ENCODE measurements at places on chromosomes 11 and 22.

DNA sequence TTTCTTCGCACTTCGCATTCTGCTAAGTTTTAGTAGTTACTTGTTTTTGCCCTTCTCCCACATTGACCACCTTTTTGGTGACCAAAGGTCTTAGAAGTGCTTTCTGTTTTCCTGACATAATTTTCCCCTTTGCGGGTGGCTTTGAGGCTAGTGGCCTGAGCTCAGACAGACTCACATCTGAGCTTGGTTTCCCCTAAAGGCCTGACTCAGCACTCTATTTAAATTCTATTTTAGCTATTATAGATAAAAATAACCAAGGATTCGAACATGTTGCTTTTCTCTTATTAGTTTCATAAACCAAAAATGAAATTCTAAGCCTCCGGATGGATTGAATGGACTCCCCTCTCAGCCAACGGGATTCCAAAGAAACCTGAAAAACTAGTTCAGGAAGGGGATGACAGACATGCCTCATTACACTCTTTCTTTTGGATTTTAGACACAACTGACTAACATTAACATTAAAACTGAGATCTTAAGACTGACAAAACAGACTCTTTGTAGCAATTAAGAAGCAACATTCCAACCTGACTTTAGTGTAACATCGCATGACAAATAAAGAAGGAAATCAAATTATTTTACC lies 258.5 kb downstream of the LUZP2 start:
- DNase-seq, result no peak

- DNase-seq, result no peak
Observed at GRCh38 chr11:105611572-105612441, 1.9 kb downstream of the GRIA4 start.

DNA sequence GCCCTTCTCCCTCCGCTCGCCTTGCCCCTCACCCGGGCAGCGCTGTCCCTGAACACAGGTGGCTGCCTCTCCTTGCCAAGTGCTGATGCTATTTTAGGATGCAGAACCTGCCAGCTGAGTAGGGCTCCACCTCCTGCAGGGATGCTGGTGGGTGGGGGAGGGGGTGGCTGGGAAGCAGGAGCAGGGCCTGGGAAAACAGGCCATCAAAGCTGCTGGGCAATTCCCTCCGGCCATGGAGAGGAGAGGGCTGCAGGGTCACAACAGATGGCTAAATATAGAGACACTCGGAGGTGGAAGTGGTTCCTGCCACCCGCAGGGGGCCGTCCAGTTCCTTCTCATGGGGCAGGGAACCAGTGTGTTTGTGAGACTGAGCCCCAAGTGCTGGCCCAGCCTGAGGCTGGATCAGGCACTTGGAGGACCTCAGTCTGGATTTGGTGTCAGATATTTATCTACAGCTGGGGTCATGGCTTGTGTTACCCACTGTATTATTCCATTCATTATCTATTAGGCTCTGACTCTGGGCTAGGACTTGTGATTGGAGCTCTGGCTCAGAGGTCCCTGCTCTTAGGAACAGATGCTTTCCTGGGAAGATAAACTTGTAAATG lies 59.6 kb downstream of the LRRC32 start:
- no peak for DNase-seq

DNA sequence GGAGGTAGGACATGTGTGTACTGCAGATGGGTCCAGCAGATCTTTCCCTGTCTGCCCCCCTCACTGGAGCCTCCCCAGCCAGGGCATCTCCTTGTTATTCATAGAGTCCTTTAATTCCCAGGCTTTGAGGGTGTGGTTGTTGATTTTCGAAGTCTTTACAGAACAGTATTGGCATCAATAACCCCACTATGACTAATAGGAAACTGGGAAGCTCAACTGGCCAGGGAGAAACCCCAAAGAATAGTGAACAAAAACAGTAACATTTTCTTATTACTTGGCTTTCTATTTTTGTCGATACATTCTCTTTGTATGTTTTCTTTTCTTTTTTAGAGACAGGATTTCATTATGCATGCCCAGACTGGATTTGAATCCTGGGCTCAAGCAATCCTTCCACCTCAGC lies 57.9 kb downstream of the NF2 start:
- no peak for DNase-seq

DNA sequence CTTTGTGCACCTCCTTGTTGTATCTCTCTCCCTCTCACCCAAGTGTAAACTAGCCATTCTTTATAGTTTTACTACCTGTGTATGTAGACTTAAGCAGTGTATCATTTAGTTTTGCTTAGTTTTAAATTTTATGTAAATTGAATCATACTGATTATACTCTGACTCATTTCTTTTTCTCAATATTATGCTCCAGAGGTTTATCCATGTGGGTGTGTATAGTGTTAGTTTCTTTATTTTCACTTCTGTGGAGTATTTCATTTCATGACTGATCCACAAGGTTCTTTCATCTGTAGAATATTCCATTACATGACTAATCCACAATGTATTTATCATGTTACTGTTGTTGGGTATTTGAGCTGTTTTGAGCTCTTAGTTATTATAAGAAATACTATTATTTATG lies 62.0 kb downstream of the CCDC34 start:
- no peak for DNase-seq

DNA sequence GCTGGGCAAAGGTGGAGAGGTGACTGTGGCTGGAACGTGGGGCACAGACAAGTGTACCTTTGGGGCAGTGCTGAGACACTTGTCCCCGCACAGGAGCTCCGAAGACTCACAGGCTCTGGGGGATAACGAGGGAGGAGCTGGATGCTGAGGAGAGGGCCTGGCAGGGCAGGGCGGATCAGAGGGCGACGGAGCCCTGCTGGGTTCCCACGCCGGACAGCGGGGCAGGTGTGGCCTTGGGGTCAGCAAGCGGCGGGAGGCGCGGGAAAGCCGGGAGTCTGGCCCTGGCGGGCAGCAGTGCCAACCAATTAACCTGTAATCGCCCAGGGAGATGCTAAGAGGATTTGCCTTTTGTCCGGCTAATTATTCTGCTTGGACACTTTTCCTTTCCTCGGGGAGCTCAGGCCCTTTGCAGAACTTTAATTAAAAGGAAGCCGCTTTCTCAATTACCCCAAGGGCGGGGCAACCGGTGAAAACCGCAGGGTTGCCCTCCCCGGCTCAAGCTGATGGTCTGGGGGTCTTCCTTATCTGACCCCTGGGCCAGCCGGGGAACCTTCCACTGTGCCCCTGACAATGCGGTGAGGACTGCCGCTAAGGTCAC lies 71.5 kb downstream of the WNT7B start:
- DNase-seq, result no peak

GRCh38 chr11:100637706-100638105 lies 49.4 kb upstream of the ARHGAP42 start:
- DNase-seq, result no peak

GRCh38 chr11:118908901-118909618 lies 16.7 kb downstream of the BCL9L start:
- DNase-seq, result no peak

- DNase-seq, result no peak
Observed at GRCh38 chr22:22452211-22452610, 56.3 kb downstream of the ZNF280B start.

- no peak for DNase-seq
Observed at GRCh38 chr11:17244046-17244445, 32.5 kb upstream of the NUCB2 start.

GRCh38 chr11:506238-506994 lies 626 bp downstream of the RNH1 start:
- peak; percentile 98 for DNase-seq

GRCh38 chr11:119803726-119804294 lies 74.8 kb upstream of the NECTIN1 start:
- no peak for DNase-seq

DNA sequence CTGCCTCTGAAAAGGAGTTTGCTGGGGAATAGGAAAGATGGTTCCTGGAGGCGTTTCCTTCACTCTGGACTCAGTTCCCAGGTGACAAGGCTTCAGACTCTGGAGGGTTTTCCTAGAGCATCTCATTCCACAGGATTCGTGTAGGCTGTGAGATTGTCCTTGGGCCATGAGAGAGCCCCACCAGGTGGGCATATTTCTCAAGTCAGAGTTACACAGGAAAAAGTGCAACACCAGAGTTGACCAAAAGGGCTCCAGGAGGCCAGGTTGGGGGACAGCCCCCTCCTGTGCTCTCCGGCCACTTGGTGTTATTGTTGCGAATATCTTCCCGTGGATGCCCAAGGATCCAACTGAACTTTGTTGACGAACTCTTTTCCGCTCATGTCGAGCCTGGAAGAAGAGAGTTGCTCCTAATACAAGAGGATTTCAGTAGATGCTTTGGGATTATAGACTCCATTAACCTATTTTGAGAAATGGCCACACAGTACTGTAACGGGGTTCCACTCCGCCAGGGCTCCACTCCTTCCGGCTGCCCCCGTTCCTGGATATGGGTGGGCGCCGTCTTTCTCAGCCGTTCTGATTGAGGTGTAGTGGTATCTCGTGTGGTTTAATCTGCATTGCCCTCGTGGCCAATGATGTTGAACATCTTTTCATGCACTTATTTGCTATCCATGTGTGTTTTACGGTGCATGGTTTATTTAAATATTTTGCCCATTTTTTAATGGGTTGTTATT lies 580.3 kb downstream of the BRD1 start:
- DNase-seq, result no peak

- no peak for DNase-seq
Observed at GRCh38 chr11:35302398-35302797, 117.0 kb downstream of the SLC1A2 start.

DNA sequence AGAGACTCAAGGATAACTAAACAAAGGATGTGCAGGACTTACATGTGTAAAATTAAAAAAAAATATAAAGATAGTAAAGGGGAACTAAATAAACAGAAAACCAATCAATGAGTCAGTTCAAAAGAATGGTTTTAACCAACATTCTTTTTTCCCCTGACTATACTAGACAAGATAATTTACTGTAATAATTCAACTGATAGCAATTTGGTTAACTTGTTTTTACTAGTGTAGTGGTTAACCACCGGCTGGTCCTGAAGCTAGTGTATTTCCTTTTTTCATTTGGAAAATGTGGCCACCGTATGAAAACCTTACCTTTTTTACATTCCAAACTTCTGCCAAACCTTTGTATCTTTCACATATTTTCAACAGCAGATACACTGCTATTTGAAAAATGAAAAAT lies 123.1 kb downstream of the ARHGAP42 start:
- no peak for DNase-seq

DNA sequence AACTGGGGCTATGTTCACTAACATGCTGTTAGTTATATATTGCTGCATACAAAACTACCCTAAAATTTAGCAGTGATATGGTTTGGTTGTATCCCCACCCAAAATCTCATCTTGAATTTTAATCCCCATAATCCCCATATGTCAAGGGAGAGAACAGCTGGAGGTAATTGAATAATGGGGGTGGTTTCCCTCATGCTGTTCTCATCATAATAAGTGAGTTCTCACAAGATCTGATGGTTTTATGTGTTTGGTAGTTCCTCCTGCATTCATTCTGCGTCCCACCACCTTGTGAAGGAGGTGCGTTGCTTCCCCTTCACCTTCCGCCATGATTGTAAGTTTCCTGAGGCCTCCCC lies 10.0 kb upstream of the PATL1 start:
- no peak for DNase-seq

GRCh38 chr11:18485913-18486528 lies 30.4 kb downstream of the LDHAL6A start:
- no peak for DNase-seq

DNA sequence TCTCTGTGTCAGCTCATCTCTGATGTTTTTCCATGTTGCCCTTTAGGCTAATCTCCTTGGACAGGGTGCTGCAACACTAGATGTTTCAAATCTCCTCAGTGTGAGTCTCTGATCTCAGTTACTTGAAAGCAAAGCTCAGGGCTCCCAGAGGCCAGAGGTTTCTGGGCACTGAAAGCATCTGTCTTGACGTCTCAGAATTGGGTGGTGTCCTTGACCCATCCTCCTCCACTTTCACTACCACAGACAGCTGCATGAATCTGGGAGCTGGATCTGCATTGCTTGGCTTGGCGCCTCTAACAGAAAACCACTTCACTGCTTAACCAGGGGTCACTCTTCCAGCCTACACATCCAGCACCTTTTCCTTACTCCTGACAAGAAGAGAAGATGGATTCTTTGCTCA lies 399.4 kb downstream of the NXPE2 start:
- no peak for DNase-seq

- DNase-seq, result no peak
Observed at GRCh38 chr11:61536676-61537270, 28.2 kb downstream of the LRRC10B start.

- peak; percentile 35 for DNase-seq
Observed at GRCh38 chr22:16917144-16918003, 90.6 kb downstream of the GAB4 start.

- DNase-seq, result no peak
Observed at GRCh38 chr22:27573280-27574001, 228.1 kb downstream of the MN1 start.

GRCh38 chr11:82403640-82404305 lies 329.9 kb downstream of the FAM181B start:
- no peak for DNase-seq

GRCh38 chr11:113173126-113173525 lies 141.3 kb upstream of the TTC12 start:
- DNase-seq, result no peak

DNA sequence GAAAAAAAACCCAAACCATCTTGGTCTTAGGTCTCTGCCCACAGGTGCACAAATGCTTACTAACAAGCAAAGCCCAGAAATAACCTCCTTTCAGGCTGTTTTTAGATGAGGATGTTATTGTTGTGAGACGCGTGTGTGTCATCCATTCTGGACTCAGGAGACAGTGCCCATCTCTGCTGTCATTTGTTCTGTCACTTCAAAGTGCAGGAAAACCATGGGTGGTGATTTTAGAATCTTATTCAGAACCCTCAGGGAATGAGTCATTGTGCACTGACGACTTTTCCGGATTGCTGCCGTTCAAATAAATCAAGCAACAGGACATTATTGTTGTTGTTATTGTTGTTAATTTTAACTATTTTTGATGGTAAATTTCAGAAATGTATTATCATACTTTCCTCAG lies 110.3 kb downstream of the LRRC32 start:
- no peak for DNase-seq

DNA sequence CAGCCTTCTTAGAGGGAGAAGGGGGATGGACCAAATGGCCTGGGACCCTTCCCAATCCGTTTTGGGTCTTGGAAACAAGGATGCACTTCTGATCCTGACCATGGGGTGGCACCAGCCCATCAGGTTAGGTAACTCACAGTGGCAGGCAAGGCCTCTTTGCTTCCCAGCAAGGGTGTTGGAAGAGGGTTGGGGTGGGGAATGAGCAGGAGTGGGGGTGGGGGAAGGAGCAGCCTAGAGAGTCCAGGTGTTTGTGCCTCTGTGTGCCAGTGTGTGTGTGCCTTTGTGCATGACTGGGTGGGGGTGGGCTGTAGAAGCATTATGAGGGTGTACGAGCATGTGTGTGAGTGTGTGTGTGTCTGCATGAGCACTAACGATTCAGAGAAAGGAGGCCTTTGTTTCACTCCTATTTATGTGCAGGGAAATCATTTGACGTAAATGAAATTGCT lies 213.1 kb downstream of the INSC start:
- DNase-seq, result no peak

- no peak for DNase-seq
Observed at GRCh38 chr11:30125456-30125855, 105.4 kb upstream of the FSHB start.
